LNCaP clone FGC (cell line): ENCODE measurements at places on chromosomes 6 and 20.
A peak's percentile ranks its signal among the peaks of the same experiment; 100 is the strongest.

DNA sequence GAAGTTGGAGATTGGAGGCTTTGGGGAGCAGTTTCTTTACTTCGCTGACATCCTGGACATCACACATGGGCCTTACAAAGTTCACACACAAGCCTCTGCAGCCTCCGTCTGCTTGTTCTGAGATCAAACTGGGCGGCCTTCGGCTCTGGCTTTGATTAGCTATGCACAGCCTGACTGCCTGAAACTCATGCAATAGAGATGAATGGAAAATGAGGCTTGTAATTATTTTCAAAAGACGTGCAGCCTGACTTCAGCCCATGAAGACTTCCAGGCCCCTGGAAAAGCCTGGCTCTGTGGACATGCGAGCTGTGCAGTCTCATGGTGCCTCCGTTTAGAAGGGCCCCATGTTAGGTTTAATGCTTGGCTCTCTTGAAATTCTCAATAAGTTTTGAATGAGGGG is 480.5 kb upstream of the SULF2 start:
- DNase-seq = no peak

GRCh38 chr20:43662943-43663655 is 3.8 kb upstream of the MYBL2 start:
- DNase-seq = no peak

DNA sequence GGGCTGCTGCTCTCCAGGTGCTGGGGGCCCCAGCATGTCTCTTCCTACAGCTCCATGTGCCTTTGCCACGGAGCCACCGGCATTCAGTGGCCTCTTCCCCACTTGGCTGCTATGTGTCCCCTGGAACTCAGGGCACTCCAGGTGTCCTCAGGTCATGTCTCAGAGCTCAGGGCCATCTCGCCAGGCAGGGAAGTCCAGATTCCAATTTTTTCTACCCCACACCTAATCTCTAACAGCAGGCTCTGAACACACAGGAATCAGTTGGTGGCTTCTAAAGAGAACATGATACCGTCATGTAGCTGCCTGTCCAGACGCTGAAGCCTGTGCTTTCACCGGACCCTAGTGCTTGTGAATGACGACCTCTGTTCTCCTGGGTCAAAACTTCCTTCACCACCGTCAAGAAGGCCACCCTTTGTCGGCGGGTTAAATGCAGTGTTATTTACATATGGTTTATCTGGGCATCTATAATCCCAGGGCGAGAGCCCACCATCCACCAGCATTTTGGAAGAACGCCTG is 4.2 kb upstream of the SLCO4A1 start:
- no peak for DNase-seq

DNA sequence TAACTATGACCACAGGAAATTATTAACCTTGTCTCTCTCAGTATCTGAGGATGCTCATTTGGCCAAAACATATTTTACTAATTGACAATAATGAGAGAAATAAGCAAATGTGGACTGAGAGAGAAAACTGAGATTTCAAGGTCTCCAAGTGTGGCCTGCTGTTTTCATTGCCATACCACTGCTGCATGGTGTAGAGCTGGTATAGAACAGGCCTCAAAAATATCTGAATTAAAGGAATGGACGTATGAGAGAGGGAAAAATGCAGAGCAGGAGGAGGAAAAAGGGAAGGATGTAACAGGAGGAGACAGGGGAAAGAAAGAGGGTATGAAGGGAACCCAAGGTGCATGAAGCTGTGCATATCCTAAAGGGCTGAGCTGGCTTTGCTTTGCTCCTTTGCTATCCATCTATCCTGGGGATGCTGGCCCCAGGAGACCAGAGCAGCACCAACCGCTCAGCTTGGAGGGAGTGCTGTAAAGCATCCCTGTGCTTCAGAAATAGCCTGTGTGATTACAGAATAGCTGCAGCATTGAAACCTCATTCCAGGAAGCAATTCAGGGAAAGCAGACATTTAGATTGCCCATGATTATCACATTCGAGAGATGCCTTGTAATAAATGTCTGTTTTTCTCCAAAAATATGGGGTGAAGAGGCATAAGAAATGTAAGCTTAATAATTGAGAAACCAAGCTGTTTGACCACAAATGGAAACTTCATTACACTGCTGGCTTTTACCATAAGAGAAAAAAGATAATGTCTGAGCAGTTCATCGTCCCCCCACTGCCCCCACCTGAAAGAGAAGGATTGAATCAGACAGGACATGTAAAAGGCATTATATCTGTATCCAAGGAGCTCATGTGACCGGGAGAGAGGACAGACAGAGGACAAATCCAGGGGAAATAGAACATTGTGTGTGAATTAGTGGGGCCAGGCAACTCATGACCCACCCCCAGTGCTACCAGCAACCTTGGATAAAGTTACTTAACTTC is 80.6 kb downstream of the F13A1 start:
- DNase-seq = no peak

DNA sequence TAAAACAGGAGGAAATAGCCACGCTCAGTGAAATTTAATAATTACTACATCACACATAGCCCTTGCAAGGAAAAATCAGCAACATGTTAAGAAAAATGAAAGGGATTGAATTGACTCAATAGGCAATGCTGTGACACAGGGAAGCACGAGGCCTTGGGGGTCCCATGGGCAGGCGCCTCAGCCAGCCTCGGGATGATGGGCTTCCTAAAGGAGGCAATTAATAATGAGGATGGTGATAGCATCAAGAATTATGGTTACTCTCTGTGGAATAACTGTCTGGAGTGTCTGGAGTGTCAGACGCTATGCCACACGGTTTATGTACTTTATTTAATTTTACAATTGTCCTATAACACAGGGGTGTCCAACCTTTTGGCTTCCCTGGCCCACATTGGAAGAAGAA is 130.2 kb downstream of the TBC1D7 start:
- DNase-seq = no peak

- peak; percentile 73 for DNase-seq
Observed at GRCh38 chr6:75893058-75893775, 144.2 kb downstream of the MYO6 start.

DNA sequence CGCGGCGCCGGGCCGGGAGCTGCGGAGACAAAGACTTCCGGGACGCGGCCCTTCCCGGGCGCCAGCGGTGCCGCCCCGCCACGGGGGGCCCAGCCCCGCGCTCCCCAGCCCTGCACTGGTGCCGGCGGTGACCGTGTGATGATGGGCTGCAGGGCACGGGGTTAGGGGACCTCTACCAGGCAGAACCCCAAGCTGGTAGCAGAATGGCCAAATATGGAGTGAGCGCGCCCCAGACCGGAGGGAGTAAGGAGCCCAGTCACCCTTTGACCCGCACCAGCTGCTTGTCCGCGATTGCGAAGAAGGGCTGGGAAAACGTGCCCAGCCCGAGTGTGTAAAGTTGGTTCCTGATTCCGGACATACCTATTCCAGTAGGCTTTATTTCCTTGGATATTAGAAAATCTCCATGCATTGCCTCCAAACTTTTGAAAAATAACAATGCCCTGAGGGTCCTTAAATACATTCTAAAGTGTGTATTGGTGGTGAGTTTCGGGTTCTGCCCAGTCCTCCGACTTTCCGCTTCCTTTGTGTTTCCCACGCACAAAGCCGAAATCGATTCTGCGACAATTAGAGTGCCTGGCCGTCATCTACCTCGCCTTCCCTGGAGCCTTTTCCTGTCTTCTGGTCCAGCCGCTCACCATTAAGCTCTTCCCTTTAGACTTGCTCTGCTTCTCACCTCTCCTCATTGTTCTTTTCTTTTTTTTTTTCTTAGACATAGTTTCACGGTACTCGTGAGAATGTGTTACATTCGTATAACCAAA is 1.1 kb downstream of the ABRACL start:
- no peak for DNase-seq

GRCh38 chr6:128057541-128057940 is 156.7 kb upstream of the THEMIS start:
- DNase-seq = no peak

GRCh38 chr6:158487495-158487894 is 72.4 kb upstream of the TMEM181 start:
- no peak for DNase-seq

GRCh38 chr20:58580474-58580835 is 65.3 kb upstream of the APCDD1L start:
- DNase-seq = no peak

GRCh38 chr20:62778601-62779416 is 17.5 kb upstream of the MRGBP start:
- DNase-seq = no peak

DNA sequence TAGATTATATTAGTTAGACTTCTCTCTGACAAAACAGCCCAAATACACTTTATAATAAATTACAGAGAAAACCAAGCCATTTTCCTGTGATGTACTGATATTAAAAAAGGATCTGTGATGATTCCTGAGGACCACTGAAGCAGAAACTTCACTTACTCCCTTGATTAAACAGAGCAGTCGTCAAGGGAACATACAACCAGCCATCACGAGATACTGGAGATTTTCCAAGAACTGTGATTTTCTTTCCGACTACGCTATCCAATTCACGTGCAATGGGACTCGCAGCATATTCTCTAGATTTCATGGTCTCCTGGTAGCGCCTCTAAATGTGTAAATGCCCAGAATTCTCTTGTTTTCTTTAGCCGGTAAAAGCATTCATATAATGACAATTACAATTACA is 377.4 kb downstream of the PHF3 start:
- no peak for DNase-seq

GRCh38 chr20:25532015-25532751 is 53.1 kb downstream of the NINL start:
- no peak for DNase-seq

DNA sequence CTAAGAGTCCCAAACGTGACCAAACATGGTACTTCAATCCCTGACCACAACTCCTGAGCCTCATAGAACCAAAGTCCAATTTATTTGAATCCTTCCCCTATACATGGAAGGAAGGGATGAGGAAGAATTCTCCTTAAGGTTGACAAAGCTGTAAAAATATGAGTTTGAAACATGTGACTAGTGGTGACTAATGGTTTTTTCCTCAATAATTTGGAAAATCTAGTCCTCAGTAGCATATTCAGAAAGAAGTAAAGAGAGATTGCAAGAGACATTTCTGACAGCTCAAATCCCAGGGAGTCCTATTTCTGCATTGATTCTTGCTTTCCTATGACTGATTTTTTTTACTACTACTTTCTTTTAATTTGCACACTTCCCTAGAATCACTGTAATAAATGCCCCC is 443.7 kb downstream of the FRK start:
- no peak for DNase-seq

DNA sequence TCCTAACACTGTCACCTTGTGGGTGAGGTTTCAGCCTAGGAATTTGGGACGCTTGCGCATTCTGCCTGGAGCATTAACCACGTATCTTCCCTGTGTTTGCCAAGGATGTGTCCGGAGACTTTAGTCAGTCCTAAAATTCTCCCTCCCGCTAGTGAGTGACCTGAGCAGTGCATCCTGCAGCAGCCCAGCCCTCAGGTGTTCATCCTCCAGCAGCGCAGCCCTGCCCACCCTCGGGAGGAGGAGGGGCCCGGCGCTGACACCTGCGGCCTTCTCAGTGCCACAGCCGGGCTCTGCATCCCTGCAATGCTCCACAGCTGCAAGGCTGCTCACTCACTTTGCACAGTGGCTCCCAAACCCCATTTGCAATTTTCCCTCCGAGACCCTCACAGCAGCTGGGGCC is 79.5 kb downstream of the ERMARD start:
- no peak for DNase-seq
